ENCODE measurements at places on chromosomes 1 and 21.

DNA sequence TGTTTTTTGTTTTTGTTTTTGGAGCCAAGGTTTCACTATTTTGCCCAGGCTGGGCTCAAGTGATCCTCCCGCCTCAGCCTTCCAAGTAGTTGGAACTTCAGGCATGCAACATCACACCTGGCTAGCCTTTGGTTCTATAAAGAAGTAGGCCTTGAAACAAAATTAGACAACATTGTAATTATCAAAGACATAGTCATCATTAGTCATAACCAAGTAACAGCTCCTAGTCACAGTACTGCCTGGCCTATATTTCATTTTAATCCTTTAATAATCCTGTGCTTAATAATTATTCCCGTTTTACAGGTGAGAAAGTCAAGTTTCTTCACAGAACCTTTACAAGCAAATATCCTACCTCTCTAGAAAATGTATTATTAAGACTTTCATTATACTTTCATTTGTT, 52.3 kb upstream of the TBX15 start:
- DNase-seq, result no peak

GRCh38 chr1:58763214-58763613, 20.6 kb downstream of the JUN start:
- DNase-seq, result no peak

DNA sequence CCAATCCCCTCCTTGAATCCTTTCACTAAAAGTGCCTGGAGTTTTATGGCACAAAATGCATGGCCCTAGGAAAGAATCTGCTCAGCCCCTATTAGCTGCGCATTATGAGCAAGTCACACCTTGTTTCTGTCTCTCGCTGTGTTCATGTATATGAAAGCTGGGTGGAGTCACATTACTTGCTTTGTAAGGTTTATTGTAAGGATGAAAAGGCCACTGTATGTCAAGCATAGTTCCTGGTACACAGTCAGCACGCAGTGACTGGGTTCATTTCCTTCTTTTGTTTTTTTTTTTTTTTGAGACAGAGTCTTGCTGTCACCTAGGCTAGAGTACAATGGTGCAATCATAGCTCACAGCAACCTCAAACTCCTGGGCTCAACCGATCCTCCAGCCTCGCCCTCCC, 6.7 kb upstream of the SLC9A1 start:
- no peak for DNase-seq

DNA sequence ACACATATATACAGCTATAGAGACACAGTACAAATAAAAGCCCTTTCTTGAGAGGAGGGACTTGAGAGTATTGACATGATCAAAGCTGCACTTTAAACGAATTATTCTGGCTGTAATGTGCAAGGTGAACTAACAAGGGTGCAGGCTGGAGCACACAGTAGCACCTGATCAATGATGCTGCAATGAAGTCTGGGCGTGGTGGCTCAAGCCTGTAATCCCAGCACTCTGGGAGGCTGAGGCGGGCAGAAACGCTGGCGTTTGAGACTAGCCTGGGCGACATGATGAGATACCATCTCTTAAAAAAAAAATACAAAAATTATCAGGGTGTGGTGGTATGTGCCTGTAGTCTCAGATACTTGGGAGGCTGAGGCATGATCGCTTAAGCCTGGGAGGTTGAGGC, 14.1 kb upstream of the CTH start:
- DNase-seq, result no peak

GRCh38 chr1:235923466-235924021, 56.8 kb upstream of the LYST start:
- peak; percentile 51 for DNase-seq

DNA sequence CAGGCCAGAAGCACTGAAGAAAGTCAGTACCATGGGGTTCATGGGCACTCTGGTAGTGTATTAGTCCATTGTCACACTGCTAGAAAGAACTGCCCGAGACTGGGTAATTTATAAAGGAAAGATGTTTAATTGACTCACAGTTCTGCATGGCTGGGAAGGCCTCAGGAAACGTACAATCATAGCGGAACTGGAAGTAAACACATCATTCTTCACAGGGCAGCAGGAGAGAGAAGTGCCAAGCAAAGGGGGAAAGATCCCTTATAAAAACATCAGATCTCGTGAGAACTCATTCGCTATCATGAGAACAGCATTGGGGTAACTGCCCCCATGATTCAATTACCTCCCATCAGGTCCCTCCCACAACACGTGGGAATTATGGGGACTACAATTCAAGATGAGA, 20.2 kb upstream of the ROR1 start:
- DNase-seq, result no peak

- no peak for DNase-seq
Observed at GRCh38 chr21:45869121-45870007, 112.2 kb upstream of the COL6A1 start.

DNA sequence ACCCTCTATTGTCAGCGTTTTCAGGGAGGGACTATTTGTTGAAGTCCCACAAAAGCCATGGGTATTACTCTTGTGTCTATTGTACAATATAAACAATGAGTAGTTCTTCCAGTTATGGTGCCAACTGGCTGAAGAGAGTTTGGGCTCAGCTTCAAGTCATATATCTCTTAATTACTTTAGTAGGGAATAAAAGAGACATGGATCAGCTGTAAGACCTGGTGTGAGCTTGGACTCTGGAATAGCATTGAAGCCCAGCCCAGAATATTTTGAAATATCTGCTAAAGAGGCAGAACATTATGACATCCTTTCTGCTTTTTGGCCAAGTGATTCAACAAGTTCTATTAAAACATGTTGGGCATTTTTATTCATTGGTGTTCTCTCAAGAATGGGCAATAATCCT, 224.9 kb downstream of the BACH1 start:
- no peak for DNase-seq

DNA sequence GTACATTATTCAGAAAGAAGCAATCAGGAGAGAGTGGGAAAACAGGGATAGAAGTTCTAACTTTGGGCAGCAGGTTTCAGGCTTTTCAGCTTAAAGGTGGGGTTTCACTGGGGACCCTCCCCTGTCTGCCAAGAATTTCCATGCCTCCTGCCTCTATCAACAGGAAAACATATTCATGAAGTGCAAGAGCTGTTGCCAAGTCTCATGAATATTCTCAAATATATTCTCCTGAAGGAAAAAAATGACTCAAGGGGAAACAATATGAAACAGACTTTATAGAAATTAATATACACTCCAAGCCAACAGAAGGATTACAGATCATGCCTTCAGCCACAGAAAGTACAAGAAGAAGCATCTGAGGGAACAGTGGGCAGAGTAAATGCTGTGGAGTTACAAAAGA, 713.3 kb upstream of the ADAMTS5 start:
- no peak for DNase-seq

GRCh38 chr1:214386747-214387146, 105.8 kb downstream of the SMYD2 start:
- peak; percentile 26 for DNase-seq

GRCh38 chr1:205633421-205633976, 1.7 kb upstream of the ELK4 start:
- no peak for DNase-seq
